ENCODE measurements at places on chromosomes 2 and 18.

DNA sequence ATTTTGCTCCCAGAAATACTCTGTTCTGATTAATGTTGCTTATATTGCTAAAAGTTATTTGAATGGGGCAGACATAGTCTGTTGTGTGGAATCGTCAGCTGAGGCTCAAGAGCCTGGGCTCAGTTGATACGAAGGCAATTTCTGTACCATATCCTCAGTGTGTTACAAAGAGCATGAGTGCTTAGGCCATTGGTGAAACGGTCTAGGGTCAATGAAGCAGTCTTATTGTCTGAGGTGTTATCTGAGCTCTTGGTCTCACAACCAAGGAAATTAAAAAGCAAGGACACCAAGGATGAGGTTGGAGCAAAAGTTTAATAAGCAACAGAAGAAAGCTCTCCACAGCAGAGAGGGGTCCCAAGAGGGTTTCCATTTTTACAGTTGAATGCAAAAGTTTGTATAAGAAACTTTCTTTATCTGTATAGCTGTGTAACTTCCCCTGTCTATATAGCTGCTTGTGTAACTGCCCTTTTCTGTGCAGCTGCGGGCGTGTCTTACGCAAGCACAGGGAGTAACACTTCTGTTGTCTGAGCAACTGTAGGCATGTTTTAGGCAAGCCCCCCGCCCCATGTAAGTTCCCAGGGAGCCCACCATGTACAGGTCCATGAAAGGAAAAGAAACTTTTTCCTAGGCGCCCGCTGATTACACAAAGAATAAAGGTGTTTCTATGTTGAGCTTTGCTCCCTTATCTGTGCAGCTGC lies 40.6 kb upstream of the DSC1 start:
- no peak for DNase-seq

DNA sequence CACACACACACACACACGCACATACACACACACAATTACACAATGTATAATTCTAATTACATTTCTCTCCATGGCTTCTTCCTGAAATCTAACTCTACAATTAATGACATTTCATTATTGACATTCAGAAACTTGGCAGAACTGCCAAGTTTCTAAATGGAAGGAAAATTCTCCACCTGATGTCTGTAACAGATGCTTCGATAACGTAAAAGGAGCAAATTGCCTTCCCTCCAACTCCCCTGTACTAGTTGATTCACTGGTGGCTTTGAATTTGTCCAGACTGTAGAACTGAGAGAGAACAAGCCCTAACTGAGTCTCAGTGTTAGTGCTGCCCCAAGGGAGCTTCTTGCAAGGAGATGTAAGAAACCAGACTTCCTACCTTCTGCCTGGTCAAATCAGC lies 255.1 kb upstream of the TMEM200C start:
- DNase-seq: no peak

GRCh38 chr18:79516441-79516931 lies 120.8 kb downstream of the NFATC1 start:
- DNase-seq: no peak

DNA sequence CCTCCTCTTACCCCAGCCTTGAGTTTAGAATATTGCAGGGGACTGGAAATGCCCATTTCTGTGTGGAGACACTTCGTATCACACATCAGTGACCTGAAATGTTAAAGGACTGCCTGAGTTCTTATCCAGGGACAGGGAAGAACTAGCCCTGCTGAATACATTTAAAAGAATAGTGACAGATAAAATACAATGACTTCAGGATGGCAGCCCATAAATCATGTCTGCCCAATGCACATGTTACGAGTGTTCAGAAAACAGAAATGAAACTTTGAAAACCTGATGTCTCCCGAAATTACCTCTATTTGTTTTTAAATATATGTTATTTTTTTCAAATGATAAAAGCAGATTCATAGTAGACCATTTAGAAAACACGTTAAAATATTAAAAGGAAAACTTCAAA lies 22.3 kb upstream of the RAB12 start:
- DNase-seq: no peak

DNA sequence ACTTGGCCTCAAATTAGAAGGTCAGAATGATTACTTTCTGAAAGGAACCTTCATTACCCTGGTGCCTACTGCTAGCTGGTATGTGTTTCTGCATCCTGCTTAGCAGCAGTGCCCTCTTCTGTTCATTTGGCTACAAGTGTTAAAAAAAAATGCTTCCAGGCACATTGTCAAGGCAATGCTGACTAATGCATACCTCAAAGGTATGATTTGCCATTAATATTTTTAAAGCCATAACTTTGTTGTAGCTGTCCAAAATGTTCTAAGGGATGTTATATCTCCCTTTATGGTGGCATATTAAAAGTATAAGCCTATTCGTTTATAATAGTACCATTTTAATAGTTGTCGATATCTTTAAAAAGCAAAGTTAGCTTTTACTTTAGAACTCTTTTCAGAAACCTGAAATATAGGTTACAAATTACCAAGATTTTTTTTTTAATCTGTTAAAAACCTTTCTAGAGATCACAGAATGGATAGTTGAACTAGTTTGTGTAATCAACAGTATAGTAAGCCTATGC lies 52.0 kb upstream of the FAM171B start:
- DNase-seq: peak; percentile 2

DNA sequence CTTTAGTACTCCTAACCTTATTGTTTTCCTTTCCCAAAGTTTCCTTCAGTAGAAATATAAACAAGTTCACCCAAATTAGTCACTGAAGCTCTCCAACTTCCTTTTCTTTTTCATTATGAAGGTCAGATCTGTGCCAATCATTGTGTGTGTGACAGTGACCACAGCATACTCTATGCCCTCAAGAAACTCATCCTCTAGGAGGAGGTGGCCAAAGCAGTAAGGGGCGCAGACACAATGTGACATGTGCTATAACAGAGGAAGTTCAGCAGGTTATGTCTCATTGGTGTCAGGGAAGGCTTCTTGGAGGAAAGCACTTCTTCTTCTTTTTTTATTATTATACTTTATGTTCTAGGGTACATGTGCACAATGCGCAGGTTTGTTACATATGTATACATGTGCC lies 60.0 kb upstream of the PSME4 start:
- no peak for DNase-seq

DNA sequence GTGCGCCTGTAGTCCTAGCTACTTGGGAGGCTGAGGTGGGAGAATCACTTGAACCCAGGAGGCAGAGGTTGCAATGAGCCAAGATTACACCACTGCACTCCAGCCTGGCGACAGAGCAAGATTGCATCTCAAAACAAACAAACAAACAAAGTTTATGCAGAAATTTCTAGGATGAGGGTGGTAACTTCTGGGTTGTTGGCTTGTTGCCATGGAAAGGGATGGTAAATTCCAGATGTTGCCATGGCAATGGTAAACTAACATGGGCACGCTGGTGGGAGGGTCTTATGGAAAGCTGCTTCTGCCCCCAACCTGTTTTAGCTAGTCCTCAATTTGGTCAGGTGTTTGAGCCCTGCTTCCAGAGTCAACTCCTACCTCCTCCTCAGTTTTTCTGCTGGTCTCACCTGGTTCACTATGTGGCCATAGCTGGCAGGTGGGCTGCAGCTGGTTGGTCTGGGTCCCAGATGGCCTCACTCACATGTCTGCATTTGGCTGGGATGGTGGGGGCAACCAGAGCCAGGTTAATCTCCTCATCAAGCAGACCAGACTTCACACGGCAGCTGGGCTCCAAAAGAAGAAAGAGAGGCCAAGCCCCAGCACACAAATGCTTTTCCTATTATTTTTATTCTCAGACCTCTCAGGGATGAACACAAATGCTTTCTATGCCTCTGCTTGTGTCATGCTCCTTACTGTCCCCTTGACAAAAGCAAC lies 26.6 kb upstream of the TEX44 start:
- no peak for DNase-seq

DNA sequence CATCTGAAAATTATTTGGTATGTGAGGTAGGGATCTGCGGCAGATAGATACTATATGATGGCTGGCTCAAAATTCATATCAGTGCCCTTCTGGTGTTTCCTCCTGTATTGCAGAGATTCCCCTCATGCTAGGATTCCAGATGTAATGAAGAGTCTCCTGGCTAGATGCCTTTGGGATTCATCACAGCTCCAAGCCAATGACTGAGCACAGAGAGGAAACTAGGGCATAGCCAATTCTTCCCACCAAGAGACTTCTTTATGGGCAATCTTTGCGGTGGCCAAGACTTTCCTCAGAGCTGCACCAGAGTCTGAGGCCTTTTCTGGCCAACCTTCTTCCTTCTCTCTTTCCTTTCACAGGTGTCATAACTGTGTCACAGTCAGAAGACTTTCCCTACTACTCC lies 25.5 kb upstream of the CIB4 start:
- no peak for DNase-seq

GRCh38 chr18:74012954-74013630 lies 134.5 kb downstream of the FBXO15 start:
- no peak for DNase-seq
